ENCODE measurements at places on chromosomes 11 and 22. TPM values are rescaled to one million over a fixed set of nuclear protein-coding genes. Genes with fewer than 3 reads are reported as not detected.

Gene SLC17A6
- 21.2 TPM for total RNA-seq

Gene MYOD1
- not detected for total RNA-seq

Gene CRYBB2
- total RNA-seq = not detected

Gene MTMR2
- total RNA-seq = 24.5 TPM

DNA sequence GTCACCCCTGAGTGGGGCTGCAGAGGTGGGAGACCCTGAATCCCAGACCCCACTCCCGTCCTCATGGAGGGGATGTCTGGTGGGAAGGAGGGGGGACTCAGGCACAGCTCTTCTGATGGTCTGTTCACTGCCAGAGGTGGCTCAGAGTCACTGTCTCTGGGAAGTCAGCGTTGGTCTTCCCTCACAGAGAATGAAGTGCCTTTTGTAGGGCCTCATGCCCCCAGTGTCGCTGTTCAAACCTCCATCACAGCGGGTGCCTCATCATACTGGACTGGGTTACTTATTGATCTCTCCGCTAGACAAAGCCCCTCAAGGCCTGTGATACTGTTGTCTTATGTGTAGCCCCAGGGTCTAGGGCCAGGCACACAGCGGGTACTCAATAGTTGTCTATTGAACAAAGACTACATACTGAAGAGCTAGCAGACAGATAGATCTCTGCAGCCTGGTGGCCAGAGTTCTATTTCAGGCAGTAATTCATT, 41.3 kb downstream of the CD6 start:
- no peak for DNase-seq

Measured in occipital lobe (tissue), 3 donors.